Urinary bladder (tissue), 4 donors: ENCODE measurements at places on chromosomes 6 and 20.

DNA sequence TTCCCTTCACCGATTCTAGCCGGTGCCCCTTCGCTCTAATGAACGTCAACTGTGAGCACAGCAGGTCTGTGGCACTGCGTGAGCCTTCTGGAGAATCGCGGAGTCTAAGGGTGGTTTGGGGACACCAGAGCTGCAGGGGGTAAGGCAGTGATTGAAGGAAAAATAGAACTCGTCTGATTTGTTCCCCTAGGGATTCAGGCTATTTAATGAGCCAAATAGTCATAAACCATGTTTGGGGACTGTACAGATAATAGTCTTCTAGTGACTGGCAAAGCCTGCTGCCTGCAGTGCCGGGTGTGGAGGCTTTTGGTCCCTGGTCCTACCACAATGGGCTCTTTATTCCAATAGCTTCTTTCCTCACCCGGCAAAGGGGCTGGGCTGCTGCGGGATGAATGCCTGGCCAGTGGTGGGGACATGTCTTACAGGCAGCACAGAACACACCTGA is 11.1 kb upstream of the NTSR1 start:
- DNase-seq = no peak

DNA sequence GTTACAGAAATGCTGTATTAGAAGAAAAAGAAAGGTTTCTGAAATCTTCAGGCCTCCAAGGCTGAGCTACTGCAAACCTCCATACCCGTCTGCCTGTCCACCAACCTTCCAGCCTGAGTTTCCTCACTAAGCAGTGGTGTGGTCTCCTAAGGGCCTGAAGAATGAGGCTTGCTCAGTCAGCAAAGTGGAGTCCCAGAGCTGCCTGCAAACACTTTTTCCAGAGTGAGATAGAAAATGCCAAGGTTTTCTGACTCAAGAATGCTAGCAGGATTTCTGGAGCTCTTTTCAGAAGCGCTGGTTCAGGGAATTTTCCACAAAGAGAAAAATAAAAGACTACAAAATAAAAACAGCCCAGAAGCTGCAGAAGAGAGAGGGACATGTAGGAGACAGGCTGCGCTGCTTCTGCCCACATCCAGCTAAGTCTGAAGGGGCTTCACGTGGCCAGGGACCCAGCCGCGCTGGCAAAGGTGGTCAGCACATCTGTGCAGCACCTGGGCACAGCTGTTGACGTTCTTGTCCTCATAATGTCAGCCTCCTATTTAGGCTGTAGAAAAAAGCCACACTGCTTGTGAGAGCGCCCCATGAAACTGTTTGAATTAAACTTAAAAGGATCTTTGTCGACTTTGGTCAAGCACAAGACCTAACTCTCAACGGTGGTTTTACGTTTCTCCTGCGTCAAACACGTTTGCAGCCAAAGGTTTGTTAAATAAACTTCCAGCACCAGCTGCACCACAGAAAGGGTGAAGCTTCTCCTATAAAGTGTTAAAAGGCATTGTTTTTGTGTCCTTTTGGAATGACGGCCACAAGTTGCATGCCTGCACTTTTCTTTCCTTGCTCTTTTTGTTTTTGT is 209.0 kb downstream of the THBS2 start:
- DNase-seq = no peak

GRCh38 chr6:170584954-170585498 is 589 bp upstream of the PDCD2 start:
- DNase-seq = peak; percentile 28

DNA sequence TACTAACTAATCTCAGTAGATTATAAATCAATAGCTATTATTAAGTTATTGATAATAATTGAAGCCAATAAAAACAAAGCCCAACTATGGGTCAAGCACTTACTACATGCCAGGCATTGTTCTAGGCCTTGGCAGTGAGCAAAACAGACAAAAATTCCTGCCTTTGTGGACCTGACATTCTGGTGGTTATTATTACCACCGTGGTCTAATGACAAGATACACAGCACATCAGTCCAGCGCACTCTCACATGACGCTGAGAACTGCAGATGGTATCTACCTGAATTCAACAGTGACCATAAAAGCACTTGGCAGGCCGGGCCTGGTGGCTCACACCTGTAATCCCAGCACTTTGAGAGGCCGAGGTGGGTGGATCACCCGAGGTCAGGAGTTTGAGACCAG is 121.4 kb downstream of the ZMYND8 start:
- no peak for DNase-seq

- DNase-seq = no peak
Observed at GRCh38 chr6:13001927-13002326, 285.4 kb downstream of the PHACTR1 start.

- DNase-seq = no peak
Observed at GRCh38 chr20:51446230-51446629, 96.3 kb downstream of the NFATC2 start.

GRCh38 chr20:50292079-50292590 is 101.5 kb downstream of the CEBPB start:
- no peak for DNase-seq
